ENCODE measurements at places on chromosomes 13 and 19.

GRCh38 chr19:53192771-53193534 is at the start of gene ZNF665:
Gene ZNF665 (minus strand): TSS chr19:53193358. CDS start chr19:53182898, 10,460 bp downstream.
- DNase-seq = peak; percentile 82

GRCh38 chr13:50366488-50367174 is 351.4 kb downstream of the KCNRG start:
- no peak for DNase-seq

DNA sequence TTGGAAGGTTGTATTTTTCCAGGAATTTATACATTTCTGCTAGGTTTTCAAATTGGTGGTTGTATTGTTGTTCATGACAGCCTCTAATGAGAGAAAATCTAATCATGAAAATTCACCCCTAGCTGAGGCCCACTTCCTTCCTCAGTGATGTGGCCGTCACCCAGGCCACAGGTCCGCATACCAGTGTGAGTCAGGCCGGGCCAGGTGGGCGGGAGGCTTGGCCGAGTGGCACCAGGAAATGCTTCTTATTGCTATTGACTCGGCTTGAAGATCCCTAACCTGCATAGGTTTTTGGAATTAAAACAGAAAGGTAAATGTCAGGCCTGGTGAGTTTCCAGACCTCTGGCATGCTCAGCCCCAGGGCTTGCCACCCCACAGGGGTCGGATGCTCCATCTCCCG is 88.7 kb downstream of the SCGB2B2 start:
- no peak for DNase-seq

- DNase-seq = no peak
Measured at GRCh38 chr19:17953869-17954268, 13.0 kb upstream of the KCNN1 start.

- DNase-seq = peak; percentile 85
Measured at GRCh38 chr19:18932216-18932841, 8.7 kb downstream of the HOMER3 start.

DNA sequence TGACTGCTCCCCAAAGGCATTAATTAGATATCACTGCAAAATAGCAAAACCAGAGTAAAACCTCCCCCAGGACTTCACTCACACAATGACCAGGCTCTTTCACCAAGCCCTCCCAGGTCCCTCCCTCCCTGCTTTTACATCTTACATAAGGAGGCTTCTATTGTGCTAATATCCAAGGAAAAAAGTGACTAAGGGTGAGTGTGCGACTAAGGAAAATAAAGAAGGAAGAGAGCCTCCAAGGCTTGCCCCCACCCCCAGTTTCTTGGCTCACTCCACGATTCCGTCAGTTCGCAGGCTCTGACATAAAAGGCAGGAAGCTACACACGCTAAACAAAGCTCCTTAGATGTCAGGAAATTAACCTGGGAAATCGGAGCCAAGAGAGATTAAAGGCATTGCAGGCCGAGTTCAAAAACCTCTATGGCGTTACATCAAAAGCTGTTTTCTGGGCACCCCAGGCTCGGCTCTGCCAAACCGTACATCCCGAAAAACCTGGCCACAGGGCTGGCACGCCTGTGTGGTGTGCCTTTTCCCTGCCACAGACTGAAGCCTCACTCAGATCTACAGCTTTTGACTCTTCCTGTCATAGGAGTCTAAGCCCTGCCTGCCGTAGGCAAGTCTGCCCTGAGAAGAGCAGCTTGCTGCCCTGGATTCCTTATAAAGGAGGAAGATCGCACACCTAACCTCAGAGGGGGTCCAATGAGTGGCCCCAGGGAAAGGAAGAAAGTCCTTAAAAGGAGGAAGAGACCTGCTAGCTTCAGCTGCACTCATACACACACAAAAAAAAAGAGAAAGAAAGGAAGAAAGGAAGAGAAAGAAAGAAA is 67.0 kb upstream of the SERP2 start:
- DNase-seq = no peak

DNA sequence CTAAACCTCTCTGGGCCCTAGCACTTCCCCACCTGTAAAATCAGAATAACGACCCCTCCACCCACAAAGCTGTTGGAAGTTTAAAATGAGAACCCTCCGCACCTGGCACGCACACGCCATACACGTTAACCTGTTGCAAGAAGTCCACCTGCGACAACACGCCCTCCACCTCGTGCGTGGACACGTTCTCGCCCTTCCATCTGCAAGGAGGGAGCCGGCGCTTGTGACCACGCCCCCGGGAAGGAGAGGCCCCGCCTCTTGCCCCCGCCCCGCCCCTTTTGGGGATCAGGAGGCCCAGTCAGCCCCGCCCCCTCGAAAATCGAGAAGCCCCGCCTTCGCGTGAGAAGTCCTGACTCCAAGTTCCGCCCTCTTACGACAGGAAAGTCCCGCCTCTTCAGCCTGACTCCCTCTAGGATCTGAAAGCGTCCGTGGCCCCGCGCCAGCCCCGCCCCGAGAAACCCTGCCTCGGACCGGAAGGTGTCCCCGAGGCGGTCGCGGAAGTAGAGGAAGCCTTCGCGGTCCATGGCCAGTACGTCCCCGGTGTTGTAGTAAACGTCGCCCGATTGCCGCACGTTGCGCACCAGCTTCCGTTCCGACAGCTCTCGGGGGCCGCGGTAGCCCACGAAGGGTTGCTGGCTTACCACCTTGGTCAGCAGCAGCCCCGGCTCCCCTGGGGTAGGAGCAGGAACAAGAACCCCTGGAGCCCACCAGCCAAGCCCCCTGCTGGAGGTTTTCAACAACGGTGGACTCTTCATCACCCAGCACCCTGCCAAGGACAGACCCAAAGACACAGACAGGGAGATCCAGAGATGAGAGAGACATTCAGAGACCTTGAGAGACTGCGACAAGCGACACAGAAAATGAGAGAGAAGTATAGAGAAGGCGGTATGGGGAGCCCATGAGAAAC is 12.5 kb downstream of the SLC27A5 start:
- peak; percentile 96 for DNase-seq

- DNase-seq = no peak
Measured at GRCh38 chr19:55176076-55176475, 4.0 kb downstream of the SYT5 start.

DNA sequence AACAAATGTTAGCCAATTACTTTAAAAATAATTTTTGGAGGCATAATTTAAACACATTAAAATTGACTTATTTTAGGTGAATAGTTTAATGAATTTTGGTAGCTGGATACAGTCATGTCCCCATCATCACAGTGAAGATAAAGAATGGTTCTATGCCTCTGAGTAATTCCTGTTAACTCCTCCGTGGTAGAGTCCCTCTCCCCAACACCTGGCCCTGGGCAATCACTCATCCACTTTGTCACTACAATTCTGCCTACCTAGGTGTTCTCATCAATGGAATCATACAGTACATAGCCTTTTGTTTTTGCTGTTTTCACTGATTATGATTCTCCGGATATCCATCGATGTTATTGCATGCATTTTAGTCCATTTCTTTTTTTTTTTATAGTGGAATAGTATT is 55.6 kb downstream of the ING1 start:
- no peak for DNase-seq

- no peak for DNase-seq
Measured at GRCh38 chr13:98506322-98506721, 70.6 kb downstream of the STK24 start.

GRCh38 chr19:4198467-4199126 is 16.1 kb downstream of the ANKRD24 start:
- DNase-seq = no peak

DNA sequence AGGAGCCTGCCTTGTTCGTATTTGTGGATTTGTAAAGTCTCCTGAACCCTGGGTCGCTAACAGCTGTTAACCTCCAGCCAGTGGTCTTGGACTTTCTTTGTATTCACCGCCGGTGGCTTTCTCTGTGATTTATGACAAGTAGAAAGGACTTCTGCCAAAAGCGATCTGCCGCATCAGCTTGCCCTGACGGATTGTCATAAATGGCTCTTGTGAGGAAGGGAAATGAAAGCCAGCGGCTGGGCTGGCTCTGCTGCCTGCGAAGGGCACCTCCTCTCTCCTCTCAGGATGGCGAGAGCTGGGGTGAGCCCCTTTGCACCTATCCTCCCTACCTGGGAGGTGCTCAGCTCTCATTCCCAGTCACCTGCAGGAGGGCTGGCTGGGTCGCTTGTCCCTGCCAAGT is 25.6 kb downstream of the DHRS12 start:
- no peak for DNase-seq

DNA sequence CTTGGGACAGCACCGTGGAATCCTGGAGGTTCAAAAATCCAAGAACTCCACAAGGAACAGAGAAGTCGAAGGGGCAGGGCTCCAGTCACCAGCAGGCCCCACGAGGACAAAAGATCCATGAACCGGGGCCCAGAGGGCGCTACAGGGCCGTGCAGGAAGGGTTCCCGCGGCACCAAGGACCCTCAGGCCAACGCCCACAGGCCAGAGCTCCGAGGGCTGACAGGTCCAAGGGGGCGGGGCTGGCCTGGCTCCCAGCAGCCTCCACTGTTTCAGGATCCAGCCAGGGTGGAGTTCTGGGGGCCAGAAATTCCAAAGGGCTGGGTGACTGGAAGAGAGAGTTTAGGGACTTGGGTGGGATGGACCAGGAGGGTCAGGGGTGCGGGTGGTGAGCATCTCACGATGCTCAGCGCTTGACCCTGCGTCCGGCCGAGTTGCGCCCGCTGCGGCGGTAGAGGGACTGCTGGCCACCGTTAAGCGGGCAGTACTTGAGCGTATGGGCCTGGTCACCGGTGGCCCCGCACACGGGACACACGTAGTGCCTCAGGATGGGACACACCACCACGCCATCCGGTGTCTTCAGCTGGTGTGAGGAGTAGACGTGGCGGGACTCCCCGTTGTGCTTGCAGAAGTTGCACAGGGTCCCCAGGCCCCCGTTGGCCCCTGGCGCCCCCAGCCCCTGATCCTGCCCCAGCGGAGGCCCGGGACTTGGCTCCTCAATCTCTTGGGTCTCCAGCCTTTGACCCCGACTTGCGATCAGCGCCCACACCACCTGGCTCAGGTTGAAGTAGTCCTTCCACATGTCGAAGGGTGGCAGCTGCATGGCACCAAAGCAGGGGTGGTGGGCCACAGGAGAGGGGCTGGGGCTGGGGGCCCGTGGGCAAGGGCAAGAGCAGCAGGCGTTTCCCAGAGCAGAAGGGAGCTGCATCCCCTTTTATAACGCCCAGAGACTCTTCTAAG is at the start of gene NANOS2:
Gene NANOS2, minus strand, starts transcription at position 905 of the 957 bp plus-strand sequence. Its CDS starts 85 bp downstream, at position 820.
- DNase-seq = no peak

DNA sequence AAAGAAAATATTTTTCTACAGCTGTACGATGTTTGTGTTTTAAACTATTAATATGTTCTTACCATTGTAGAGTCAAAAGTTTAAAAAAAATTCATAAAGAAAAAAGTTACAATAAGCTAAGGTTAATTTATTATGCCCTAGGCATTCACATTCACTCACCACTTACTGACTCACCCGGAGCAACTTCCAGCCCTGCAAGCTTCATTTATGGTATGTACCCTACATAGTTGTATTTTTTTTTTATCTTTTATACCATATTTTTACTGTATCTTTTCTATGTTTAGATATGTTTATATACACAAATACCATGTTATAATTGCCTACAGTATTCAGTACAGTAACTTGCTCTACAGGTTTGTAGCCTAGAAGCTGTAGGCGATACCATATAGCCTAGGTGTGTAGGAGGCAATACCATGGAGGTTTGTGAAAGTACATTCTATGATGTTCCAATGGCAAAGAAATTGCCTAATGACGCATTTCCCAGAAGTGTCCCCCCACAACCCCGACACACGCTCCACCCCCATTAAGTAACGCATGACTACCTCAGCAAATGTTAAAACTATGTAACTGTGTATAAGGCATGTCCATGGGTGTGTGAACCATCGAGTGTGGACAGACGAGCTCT is 60.4 kb downstream of the SLITRK6 start:
- DNase-seq = no peak

GRCh38 chr19:38039966-38040365 is 133.0 kb downstream of the SIPA1L3 start:
- DNase-seq = no peak

DNA sequence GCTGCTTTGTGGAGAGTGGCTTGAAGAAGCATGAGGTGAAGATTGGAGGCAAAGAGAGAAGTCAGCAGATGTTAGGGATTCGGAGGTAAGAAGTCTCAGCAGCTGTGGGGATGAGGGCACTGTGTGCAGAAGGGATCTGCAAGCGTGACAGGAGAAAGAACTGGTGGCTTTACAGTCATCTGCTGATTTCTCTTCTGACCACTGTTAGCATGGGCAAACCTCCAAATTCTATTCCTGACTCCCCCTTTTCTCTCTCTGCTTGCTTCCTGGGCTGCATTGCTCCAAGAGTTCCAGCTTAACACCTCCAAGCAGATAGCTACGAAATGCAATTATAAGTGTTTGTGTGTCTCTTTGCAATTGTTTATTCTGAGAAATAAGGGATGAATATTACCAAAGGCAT is 159.6 kb downstream of the GGACT start:
- no peak for DNase-seq

DNA sequence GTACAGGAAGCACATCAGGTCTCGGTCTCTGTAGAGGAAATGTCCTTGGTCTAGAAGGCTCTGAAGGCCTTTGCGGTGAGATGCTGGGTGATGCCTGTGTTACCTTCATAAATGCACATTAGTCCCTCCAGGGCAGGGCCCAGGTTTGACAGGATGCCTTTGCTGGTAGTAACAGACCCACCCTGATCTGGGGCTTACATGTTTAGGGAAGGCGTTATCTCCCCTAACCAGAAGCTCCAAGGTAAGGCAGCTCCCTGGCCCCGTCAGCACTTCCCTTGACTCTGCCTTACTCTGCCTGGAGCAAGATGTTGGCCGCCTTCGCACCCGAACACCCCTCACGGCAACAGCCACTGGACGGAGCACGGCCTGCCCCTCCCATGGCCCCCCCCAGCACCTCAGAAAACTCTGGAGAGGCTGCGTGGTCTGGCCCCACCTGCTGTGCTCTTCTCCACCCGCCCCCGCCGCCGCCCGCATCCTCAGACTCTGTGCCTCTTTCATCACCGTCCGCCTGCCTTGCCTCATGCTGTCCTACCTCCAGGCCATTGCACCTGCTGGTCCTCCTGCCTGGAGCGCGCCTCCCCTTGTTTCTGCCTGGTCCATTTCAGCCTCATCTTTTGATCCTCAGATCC is 9.1 kb downstream of the AP2A1 start:
- no peak for DNase-seq

DNA sequence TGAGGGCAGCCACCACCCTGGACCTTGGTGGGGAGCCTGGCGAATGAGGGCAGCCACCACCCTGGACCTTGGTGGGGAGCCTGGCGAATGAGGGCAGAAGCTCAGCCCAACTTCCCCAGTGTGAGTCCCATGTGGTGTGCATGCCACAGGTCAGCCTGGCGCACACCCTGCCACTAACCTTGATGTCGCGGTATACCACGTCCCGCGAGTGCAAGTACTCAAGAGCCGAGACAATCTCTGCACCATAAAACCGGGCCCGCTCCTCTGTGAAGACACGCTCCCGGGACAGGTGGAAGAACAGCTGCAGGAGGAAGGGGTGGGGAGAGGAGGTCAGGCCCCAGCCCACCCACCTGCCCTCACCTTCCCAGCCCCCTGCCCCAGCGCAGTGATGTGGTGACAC is 11.3 kb upstream of the CCNP start:
- no peak for DNase-seq
